ENCODE measurements at places on chromosomes 4 and X.

- no peak for DNase-seq
Measured at GRCh38 chr4:26330946-26331345, 10.1 kb downstream of the RBPJ start.

DNA sequence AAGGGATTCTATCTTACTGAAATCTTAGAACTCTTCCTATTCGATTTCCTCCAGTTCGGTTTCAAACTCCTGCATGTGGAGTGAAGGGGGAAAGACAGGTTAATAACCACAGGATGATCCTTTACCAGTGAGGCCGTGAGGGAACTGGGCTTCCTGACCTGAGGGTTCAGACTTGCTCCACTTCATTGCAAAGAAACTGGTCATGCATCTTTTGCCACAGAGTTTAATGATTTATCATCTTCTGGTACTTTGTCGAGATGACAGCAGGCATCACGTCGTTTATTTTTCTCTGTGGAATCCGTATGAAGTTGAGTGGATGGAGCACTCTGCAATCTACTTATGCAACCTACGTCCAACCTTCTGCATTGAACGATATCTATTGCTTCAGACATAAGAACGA, 145.9 kb upstream of the NLGN4X start:
- no peak for DNase-seq

- DNase-seq: no peak
Measured at GRCh38 chrX:45806410-45807121, 605.9 kb upstream of the DIPK2B start.

DNA sequence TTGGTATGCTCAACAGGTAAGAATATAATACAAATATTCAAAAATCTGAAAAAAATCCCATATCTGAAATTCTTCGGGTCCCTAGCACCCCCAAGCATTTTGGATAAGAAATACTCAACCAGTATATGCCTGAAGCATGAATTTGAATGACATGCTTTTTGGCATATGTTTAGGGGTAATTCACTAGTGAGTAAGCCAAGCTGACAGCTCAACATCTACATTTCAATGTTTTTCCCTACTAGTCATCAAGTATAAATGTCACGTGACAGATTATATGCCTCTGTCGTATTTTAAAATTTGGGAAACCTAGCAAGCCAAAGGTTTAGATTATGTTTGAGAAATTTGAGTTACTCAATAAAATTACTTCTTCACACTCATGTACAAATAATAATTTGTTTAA, 125.1 kb downstream of the FGF16 start:
- no peak for DNase-seq

All from mesenteric fat pad (tissue), 1 donor.